Nephron progenitor cell (in vitro differentiated cells): ENCODE measurements at places on chromosomes 16 and 17.

GRCh38 chr17:19291646-19292376, 54.6 kb downstream of the EPN2 start:
- no peak for DNase-seq

- peak; percentile 78 for DNase-seq
Observed at GRCh38 chr17:10875984-10876555, 38.2 kb upstream of the PIRT start.

- no peak for DNase-seq
Observed at GRCh38 chr17:50184611-50185398, 16.6 kb downstream of the COL1A1 start.

GRCh38 chr16:66107661-66108060, 258.8 kb upstream of the CDH5 start:
- DNase-seq = no peak

GRCh38 chr17:16584273-16584995, 15.4 kb upstream of the ZNF287 start:
- DNase-seq = peak; percentile 90

- DNase-seq = peak; percentile 71
Observed at GRCh38 chr17:58658804-58659713, 32.8 kb downstream of the TEX14 start.
